ENCODE measurements at places on chromosomes 16 and 17. TPM values are rescaled to one million over a fixed set of nuclear protein-coding genes. Genes with fewer than 3 reads are reported as not detected.

DNA sequence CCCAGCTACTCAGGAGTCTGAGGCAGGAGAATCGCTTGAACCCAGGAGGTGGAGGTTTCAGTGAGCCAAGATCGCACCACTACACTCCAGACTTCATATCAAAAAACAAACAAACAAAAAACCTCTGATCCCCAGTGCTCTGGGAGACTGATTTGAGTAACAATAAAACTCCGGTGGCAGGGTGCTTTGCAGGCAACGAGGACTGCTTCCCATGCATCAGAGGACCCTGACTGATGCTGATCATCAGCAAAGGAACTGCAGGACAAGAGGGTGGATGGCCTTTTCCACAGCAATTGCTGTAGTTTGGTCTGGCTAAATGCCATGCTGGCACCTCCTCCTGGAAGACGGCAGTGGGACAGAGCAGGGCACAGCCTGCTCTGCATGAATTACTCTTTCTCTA is 6.4 kb upstream of the SLC39A11 start:
- no peak for DNase-seq

Gene DRC3
- 1.1 TPM for total RNA-seq

GRCh38 chr17:69643686-69644085 is 229.2 kb downstream of the MAP2K6 start:
- DNase-seq: no peak

GRCh38 chr16:13958474-13958873 is 38.5 kb downstream of the ERCC4 start:
- no peak for DNase-seq

DNA sequence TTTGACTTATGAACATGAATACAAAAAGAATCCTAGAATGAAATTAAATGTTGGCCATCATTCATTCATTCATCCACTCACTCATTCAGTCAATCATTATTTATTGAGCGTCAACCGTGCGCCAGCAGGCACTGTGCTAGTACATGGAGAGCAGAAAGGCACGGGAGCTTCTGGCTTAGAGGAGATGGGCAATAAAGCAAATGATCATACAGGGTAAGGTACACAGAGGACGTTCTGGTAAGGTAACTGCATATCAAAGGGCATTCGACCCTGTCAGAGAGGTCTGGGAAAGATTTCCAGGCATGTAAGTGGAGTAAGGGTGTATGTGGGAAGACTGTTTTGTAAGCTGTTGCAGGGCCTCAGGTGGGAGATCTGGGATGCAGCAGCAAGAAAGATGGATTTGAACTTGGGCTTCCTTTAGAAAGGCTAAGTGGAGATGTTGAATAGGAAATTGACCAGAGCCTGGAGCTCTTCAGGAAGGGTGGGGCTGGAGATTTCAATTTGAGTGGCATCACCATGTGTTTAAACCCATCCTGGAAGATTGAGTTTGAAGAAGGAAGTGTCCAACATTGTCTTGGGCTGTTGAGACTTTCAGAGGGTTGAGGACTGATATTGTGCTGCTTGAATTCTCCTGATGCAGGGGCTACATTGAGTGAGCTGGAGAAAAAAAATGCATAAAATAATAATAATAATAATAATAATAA is 2.8 kb upstream of the MSI2 start:
- DNase-seq: no peak

DNA sequence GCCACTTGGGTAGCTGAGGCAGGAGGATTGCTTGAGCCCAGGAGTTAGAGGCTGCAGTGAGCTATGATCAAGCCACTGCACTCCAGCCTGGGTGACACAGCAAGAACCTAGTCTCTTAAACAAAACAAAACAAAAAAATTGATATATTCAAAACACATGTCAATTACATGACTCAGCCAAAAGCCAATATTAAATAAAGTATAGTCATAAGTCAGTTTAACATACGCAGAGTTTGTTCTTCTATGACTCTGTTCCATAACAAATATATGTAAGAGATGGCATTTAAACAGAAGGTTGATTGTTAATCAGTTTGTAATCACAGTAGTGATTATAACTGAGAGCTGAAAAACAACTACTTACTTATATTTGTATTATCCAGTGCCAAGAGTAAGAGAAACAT is 106.5 kb downstream of the CDH8 start:
- DNase-seq: no peak

DNA sequence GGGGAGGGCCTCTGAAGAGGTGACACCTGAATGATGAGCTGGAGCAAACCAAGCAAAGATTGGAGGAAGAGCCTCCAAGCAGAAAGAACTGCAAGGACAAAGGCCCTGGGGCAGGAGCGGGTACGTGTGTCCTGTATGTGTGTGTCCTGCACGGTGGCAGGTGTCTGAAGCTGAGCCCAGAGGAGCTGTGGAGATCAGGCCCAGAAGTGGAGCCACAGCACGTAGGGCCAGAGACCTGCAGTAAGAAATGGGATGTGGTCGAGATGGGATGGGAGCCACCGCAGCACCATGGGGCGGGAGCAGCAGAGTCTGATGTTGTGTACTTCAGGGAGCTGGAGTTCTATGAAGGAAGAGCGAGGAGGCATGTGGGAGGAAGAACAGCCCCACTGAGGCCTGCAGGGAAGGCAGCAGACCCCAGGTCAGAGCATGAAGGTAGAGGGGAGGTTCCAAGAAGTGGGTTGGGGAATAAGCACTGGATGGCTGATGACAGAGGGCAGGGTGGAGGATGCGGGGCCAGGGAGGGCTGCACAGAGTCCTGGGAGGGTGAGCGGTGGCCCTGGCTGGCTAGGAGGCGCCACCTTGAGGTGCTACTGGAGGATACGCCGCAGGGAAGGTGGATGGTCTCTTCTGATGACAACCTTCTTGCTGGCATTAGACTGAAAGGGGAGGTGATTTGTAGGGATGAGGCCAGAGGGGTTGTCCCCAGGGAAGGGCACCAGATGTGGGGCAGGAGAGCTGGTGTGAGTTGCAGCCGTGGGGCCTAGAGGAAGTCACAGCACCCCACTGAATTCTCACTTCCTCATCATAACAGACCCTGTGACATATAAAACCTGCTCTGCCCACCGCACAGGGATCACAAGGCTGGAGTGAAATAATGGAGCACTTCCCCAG is 10.6 kb upstream of the CETP start:
- DNase-seq: peak; percentile 50

GRCh38 chr16:51119556-51119955 is 31.5 kb downstream of the SALL1 start:
- peak; percentile 19 for DNase-seq

DNA sequence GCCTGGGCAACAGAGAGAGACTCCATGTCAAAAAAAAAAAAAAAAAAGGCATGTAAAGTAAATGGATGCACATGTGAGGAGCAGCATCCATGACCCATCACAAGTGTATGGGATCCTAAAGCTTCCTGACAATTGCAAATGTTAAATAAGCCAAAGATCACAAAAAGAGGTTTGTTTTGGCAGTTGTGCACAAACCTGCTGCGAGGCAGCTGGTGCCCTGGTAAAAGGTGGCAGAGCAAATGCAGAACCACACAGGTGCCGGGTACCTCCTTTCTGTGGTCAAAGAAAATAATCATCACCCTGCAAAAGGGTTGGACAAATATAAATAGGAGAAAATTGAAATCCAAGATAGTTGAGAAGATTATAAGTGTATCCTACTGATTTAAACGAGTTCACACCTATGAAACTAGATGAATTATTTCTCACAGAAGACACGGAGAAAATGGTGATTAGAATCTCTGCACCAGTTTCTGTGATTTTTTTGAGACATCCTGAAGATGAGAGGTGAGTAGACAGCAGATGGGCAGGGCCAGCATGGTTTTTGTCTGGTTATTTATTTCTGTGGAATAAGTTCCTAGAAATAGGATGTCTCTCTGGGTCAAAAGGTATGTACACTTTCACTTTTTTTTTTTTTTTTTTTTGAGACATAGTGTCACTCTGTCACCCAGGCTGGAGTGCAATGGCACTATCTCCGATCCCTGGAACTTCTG is 291.3 kb downstream of the CDH13 start:
- no peak for DNase-seq

Gene PDE6G
- not detected for total RNA-seq

GRCh38 chr17:2025622-2026309 is 632 bp upstream of the RTN4RL1 start:
- peak; percentile 81 for DNase-seq

Gene CCL13
- total RNA-seq: not detected

GRCh38 chr16:51392521-51393187 is 241.6 kb upstream of the SALL1 start:
- DNase-seq: peak; percentile 5

Gene KRTAP9-2
- not detected for total RNA-seq

- no peak for DNase-seq
Measured at GRCh38 chr16:66245072-66245471, 121.4 kb upstream of the CDH5 start.

GRCh38 chr17:44187131-44187899 is 543 bp downstream of the TMUB2 start:
- DNase-seq: no peak

DNA sequence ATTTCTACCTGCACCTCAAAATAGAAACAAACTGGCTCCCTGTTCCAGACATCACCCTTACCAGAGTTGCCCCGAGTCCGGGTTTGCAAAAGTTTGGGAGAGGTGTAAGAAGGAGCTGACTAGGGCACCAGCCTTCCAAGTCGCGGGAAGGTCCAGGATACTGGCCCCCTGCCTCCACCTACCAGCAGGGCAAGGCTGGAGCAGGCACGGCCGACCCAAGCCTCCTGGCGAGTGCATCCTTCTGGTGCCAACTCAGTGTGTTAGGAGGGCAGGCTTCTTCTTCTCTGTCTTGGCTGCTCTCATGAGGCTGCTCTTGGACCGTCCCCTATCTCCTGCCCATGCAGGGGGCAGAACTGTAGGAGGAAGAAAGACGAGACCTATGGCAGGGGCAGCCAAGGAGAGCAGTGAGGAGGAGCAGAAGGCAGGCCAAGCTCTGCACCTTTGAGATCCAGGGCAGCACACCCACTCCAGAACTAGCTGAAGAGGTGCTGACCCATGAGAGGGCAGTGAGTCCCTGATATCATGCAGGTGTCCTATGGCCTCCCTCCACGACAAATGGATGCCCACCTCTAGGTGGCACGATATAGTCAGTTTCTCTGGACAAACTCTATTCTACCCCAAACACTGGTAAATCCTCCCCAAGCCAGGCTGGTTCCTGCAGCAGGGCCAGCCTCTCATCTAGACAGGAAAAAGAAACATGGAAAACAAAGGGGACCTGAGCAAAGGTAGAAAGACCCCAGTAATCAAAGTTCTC is 54.4 kb downstream of the CYTH1 start:
- no peak for DNase-seq

GRCh38 chr17:29838961-29839360 is 91.1 kb downstream of the SSH2 start:
- peak; percentile 26 for DNase-seq

DNA sequence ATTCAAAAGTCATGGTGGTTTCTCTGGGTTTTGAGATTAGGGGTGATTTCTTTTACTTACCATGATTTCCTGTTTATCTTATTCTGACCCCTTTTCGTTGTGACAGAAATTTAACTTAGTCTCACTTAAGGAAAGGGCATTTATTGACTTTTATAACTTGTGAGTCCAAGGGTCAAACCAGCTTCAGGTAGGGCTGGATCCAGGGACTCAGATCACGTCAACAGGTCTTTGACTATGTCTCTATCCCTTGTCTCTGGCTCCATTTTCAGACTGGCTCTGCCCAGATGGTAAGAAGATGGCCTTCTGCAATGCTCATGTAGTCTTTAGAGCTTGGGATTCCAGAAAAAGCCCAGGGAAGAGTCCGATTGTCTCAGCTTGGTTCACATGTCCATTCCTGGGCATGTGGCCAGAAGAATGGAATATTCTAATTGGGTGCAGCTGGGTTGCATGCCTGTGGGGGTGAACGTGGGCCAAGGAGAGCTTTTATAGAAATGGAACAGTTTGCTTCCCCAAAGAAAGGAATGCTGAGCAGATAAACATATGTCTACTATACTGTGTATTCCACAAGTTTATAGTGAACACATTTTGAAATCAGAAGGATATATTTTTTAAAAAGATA is 13.4 kb downstream of the USP43 start:
- DNase-seq: peak; percentile 8

DNA sequence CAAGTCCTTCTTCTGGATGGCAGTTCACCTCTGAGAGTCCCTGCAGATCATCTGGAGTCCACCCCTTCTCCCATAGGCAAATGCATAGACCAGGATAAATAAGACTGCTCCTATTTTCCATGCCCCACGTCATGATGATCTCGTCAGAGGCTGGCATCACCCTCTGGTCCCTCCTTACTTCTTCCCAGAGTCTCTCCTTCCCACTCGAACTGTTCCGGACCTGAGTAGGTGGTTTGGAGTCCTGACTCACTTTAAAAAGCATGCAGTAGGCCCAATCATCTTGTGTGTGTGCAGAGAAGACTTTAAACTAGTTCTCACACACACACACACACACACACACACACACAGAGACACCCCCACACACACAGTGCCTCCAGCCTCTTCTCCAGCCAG is 72.0 kb downstream of the SOX9 start:
- peak; percentile 34 for DNase-seq

DNA sequence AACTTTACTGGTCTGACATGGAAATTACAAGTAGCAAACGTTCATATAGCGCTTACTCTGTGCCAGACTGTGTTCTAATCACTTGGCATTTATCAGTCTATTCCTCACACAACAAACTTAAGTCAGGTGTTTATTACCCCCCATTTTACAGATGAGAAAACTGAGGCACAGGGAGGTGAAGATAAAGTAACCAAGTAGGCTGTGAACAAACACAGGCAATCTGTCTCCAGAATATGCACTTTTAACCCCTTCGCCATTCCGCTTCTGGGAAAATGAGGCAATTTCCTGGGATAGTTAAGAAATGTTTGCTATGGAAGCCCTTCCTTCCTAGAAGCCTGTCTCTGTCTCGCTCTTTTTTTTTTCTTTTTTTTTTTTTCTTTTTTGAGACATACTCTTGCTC is 12.2 kb upstream of the CXCL16 start:
- DNase-seq: no peak

Gene ITGAL
- total RNA-seq: not detected

DNA sequence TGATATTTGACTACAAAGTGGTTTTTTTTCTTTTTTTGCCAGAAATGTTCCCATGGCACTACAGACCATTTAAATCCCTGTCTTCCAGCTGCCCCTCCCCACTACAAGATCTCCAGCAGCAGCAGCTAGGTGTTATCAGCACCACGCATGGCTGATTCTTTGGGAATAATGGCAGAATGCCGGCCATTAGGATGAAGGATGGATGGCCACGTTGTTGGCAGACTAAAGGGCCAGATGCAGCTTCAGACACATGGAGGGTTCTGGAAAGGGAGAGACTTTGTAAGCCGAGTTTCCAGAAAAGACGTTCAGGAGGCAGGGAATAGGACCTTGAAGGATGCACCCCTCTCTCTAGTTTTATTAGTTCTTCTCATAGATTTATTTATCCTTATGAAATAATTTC is 10.3 kb upstream of the MED9 start:
- DNase-seq: no peak

Gene AARSD1
- total RNA-seq: 21.1 TPM

All from Daoy (cell line).